ENCODE measurements at places on chromosomes 16 and 17.

DNA sequence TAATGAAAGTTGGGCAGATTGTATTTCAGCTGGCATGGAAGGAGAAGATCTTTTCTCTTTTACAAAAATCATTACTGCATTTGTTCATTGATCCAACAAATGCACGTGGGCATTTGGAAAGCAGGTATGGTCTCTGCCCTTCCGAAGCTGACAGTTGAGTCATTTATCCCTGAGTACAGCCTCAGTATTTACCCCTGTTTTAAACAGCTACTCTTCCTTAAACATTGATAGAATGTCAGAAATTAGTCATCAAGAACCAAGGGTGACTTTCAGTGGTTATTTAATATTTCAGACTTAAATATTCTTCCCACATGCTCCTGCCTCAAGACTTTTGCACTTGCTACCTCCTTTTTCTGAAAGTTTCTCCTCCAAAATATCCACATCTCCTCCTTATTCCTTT lies 226.7 kb upstream of the HSBP1 start:
- DNase-seq, result no peak

DNA sequence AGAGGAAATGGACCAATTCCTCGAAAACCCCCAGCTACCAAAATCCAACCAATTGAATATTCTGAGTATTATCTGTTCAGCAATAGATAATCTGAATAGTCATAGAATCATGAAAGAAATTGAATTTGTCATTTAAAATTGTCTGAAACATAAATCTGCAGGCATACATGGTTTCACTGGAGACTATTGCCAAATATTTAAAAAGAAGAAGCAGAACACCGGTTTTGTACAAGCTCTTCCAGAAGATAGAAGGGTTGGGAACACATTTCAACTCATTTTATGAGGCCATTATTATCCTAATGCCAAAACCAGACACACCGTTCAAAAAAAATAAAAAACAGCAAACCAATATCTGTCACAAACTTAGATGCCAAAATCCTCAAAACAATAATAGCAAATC lies 195.5 kb downstream of the RPTOR start:
- no peak for DNase-seq

DNA sequence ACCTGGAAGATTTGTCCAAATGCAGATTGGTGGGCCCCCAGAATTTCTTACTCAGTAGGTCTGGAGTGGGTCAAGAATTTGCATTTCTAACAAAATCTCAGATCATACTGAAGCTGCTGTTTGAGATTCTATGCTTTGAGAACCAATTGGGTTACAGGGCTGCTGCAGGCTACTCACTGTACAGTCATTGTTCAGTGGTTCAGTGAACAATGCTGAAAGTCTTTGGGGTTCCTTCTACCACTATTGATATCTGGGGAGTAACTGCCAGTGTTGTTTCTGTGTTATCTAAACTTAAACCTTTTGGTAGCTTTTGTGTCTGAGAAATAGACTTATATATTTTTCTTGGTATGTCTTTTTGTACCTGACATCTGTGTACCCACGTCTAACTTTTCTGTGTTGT lies 187.5 kb downstream of the TANC2 start:
- no peak for DNase-seq

DNA sequence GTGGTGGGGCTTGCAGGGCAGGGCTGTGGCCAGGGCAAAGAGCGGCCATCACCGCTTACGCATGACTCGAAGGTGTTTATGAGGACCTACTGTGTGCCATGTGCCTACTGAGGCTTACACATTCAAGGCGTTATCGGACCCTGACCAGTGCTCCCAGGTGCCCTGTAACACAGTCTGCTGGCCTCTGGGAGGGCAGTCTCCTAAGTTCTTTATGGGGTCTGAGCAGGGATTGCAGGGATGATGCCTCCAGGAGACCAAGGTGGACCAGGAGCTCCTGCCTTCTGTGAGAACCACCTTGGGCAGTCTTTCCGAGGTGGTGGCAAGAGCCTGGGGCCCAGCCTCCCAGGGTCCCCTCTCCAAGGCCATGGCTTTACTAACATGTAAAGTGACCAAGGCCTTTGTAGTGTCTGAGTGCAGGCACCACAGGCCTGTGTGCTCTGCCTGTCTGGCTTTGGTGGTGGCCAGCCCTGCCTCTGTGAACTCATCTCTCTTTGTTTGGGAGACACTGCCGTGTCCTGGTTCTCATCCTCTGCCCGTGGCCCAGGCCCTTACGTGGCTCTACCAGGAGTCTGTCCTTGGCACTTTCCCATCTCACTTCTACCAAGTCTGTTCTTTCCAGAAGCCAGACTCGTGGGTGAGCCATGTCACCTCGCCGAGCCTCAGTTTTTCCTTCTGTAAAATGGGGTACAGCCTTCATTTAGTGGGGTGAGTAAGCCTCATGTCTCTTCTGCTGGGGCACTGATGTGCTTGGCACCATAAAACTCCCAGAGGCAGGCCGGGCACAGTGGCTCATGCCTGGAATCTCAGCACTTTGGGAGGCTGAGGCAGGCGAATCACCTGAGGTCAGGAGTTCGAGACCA lies 3.4 kb upstream of the SYNGR2 start:
- DNase-seq, result no peak

- DNase-seq, result no peak
Observed at GRCh38 chr16:49716339-49716934, 139.5 kb downstream of the ZNF423 start.

- DNase-seq, result no peak
Observed at GRCh38 chr17:78023042-78023441, 64.5 kb downstream of the TNRC6C start.

GRCh38 chr16:9820476-9821246 lies 361.6 kb downstream of the GRIN2A start:
- DNase-seq, result no peak

Measured in activated CD8-positive, alpha-beta memory T cell treated with anti-CD3 and anti-CD28 coated beads for 1 hour (primary cell).